ENCODE measurements at places on chromosomes 13 and 19.

DNA sequence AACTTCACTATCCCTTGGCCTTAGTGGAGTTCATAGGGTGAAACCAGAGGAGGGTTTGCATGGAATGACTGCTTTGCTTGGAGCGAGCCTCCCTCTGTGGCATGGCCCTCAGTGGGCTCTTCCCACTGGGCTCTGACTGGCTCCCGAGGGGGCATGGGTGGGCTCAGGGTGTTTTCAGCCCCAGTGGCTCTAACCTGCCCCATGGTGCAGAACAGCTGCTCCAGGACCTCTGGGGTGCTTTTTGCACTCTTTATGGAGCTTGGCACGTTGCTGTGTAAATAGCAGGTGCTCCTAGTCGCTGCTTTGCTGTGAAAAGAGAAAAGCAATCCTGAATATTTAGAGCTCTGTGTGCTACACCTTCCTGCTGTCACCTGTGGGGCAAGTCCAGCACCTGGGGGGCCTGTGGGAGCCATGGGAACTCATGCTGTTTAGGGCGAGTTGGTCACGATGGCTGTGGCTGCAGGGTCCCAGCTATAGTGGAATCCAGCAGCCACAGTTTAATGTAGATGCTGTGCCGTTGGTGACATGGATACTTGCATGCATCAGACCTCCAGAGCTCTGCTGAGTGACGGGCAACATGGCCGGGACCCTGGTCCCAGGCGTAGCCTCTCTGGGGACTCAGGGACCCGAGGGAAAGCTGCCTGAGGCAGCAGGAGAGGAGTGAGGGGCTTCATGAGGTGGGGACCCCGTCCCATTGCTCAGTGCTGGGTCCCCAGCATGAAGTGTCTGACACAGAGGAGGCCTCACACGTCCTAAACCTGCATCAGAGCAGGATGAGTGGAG is 14.3 kb upstream of the MCF2L start:
- no peak for DNase-seq

- no peak for DNase-seq
Observed at GRCh38 chr19:16096280-16096855, 15.3 kb upstream of the RAB8A start.

GRCh38 chr19:18496167-18496979 is 25.5 kb downstream of the ELL start:
- DNase-seq = peak; percentile 63

DNA sequence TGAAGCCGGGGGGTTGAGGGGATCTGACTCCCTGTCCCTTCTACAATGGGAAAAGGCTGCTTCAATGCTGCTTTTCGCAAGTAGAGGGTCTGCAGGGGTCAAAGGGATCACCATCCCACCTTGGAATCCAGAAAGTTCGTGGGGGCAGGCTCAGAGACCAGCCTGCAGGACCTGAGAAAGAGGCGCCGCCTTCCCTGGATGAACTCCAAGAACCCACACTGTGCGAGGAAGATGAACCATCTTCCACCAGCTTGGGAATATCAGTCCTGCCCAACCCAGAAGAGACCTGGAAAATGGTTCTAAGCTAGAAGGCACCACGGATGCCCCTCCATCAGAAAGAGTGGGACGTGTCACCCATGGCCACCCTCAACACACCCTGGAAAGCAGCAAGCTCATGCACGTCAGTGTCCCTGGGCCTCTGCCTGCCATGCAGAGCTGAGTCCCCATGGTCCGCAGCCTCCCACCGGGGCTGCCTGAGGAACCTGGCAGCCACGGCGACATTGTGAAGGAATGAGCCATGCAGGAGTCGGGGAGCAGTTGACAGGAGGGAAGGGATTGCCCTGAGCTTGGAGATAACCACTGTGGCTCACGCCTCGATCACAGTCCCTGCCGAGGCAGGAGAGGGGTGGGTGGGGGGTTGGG is 14.6 kb downstream of the RAB3D start:
- DNase-seq = no peak

- DNase-seq = no peak
Observed at GRCh38 chr13:25384758-25385410, 13.1 kb downstream of the ATP8A2 start.

Data from activated naive CD4-positive, alpha-beta T cell treated with anti-CD3 and anti-CD28 coated beads, Interleukin-2, amount 10 ng/mL, durations not matched to agents 7 days and 5 days (primary cell).